Naive B cell (primary cell): ENCODE measurements at places on chromosomes 6 and 20.

DNA sequence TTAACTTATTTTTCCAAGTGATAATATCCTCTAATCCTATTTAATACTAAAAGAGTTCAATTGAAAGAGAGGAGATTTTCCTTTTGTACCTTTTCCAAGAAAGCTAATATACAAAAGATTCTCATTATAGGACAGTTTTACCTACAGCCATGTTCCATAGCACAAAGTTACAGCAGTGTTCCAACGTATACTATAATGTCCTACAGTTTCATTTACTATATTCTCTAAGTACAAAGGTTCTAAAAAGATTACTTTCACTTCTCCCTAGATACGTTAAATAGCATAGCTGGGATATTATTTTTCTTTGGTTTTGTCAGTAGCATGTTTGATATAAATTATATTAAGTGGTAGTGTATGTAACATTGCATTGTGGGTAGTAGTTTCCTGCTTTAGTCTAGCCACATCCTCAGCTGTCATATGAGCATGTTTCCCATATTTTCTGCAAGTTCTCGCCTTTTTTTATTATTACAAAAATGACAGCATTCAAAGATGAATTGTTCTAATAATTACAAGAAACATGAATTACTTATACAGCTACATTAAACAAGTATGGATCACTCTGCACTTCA, 4.4 kb upstream of the RUNX2 start:
- DNase-seq: no peak

- peak; percentile 34 for DNase-seq
Measured at GRCh38 chr6:30219244-30219643, 6.0 kb upstream of the TRIM26 start.

DNA sequence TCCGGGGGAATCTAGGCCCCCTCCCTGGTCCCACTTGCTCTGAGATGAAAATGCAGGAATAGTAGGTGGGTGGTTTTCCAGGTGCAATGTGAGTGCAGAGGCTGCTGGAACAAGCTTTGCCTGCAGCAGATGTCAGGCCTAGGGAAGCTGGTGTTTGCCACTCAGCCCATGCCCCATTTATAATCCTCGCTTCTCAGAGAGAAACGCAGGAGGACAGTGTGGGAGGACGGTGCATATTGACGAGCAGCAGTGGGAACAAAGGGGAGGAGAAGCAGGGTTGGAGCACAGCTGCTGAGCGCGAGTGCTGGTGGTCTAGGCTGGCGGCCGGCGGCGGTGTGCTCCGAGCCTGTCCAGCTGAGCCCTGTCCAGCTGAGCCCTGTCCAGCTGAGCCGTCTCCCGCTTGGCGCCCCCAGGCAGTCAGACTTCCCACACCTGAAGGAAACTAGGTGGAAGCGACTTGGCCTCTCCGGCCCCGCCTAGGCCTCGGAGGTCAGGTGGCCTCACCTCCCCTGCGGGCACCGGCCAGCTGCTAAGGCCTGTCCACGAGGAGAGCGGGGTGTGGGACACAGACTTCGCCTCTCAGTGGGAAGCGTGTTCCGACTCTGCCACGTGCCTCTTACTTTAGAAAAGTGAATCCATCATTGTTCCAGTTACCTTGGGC, 49.7 kb upstream of the FRMD1 start:
- no peak for DNase-seq

- no peak for DNase-seq
Measured at GRCh38 chr20:57772349-57772964, 62.6 kb upstream of the PMEPA1 start.

DNA sequence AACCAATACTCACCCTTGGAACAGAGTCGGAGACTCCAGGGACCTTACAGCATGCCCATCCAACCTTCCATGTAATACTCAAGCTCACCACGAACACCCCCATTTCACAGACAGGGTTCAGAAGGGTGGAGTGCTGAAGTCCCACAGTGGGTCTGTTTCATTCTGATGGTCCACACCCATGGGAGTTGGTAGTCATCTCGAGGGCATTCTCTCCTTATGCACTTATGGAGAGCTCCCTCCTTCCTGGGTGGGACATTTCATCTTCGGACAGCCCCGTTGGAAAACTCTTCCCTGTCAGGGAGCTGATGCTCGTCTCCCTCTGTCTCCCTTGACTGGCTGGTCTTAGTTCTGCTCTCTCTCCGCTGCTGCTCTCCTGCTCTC, 38.9 kb downstream of the COX4I2 start:
- no peak for DNase-seq

GRCh38 chr6:142592876-142593275, 291.1 kb downstream of the ADGRG6 start:
- DNase-seq: no peak

GRCh38 chr6:33983109-33983716, 162.7 kb downstream of the GRM4 start:
- no peak for DNase-seq

GRCh38 chr20:13059398-13060136, 50.8 kb downstream of the SPTLC3 start:
- DNase-seq: no peak

- DNase-seq: no peak
Measured at GRCh38 chr20:18532626-18533025, 24.9 kb downstream of the SEC23B start.

DNA sequence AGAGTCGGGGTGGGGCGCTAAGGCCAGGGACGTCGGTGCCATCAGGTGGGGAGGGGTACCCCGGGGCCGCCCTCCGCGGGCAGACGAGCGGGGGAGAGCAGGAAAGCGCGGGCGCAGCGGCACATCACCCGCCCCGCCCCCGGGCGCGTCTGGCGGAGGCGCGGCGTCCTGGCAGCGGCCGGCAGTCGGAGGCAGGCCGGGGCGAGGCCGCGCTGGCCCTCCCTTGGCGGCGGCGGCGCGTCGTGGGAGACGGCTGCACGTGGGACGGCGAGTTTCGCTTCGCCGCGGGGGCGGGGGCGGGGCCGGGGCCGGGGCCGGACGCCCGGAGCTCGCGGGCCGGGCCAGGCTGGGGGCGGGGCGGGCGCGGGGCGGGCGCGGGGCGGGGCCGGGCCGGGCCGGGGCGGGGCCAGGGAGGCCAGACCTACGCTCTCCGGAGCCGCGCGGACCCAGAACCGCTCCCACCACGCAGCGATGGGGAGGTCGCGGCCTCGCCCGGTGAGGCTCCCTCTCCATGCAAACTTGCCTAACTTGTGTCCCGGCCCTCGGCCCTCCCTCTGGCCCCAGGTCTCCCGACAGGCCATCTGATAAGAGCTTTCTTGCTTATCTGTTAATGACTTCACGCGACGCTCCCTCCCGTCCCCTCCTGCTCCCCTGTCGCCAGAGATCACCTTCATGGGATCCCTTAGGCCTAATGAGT, 12.5 kb downstream of the ITPR3 start:
- DNase-seq: peak; percentile 64

DNA sequence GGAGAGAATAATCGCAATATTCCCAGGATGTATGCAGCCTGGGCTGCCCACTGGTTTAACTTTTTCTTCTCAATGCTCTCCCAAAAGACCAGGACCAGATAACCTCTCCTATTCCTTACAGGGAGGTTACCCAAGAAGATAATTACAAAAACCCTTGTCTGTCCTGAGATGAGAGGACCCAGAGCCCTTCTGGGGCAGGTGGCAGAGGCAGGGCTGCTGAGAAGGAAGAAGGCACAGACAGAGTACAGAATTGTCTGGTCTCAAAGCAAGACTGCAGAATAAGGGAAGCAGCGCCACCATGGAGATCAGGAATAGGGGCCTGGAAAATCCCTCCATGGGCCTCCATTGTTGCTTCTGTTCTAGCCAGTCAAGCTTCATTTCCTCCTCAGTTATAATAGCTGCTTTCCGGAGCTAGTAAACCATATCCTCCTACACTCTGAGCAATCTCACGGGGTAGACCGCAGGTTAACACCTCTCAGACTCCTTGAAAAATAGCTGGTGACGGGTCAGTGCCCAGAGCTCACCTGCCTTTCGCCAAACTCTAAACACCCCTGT, 463 bp upstream of the HLA-DMB start:
- peak; percentile 90 for DNase-seq

GRCh38 chr20:54056762-54057639, 13.4 kb downstream of the BCAS1 start:
- no peak for DNase-seq

GRCh38 chr20:49505518-49505917, 23.1 kb upstream of the KCNB1 start:
- DNase-seq: no peak

DNA sequence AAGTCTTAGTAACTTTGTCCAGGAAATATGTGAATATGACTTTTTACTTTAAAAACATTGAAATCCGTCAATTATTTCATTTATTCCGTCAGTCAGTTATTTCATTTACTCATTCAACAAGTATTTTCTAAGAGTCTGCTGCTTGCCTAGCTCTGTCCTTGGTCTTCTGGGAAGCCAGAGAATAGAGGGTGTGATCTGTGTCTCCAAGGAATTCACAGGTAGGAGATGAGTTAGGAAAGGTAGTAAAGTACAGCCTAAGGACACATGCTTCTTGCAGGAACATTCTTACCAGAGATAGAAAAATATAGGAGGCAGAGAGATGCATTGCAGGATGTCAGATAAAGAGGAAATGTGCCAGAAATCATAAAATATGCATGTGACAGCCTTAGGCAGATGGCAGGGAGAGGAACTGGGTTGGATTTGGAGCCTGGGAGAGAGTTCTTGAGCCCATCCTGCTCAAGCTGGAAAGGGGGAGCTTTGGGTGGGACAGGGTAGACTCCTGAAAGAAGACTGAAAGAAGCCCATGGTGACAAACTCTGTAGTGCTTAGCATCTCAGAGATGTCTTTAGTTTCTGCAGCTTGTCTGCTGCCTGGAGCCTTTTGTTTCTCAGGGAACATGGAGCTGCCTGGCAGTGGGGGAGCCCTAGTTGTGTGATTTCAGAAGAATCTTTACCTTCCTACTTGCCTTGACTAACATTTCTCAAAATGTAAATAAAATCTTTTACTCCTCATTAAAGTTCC, 3.5 kb downstream of the SH3BGRL2 start:
- DNase-seq: no peak
